ENCODE measurements at places on chromosomes 1 and 21. TPM values are rescaled to one million over a fixed set of nuclear protein-coding genes. Genes with fewer than 3 reads are reported as not detected.

DNA sequence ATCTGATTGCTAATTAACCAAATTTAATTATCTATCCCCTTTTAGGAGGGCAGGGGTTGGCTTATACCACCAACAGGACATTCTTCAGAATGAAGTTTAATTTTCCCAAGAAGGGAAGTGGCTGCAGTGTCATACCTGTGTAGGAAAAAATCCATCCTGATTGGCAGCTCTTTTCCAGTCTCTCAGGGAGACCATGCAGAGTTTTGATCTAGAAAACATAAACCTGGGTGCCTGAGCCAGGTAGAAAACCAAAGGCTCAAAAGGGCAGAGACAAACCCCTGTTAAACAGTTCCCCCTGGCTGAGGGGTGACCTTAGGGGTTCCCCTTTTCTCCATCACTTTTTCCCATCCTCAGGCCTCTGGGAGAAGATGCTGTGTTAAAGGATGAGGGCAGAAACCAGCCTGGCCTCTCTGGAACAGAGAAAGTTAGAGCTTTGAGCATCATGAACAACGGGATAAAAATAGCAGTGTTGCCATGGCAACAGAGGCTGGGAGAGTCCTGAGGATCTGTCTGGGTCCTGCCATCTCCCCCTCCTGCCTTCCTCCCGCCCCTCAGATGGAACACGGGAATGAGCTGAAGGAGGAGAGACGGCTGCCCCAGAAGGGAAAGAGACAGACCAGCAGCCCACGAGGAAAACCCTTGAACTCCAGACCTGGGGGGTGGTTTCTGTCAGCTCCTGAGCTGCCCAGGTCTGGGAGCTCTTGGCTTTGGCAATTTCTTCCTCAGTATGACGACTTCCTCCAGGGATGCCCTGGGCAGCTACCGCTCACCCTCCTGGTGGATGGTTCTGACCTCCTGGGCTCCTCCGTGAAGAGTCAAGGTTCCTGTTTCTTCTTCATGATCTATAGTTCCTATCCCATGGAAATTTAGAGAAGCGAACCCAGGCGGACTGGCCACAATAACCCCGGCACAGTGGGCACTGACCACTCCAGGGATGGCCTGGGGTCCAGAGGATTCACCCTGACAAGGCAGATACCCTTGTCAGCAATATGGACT, 14.0 kb upstream of the LEMD1 start:
- DNase-seq: no peak

CLDN17 gene
- total RNA-seq: not detected

- no peak for DNase-seq
Measured at GRCh38 chr1:37177230-37177864, 143.0 kb upstream of the GRIK3 start.

- DNase-seq: no peak
Measured at GRCh38 chr1:3522564-3523265, 68.2 kb downstream of the ARHGEF16 start.

SH2D2A gene
- 0.81 TPM for total RNA-seq

SLC6A17 gene
- total RNA-seq: 0.14 TPM

DNA sequence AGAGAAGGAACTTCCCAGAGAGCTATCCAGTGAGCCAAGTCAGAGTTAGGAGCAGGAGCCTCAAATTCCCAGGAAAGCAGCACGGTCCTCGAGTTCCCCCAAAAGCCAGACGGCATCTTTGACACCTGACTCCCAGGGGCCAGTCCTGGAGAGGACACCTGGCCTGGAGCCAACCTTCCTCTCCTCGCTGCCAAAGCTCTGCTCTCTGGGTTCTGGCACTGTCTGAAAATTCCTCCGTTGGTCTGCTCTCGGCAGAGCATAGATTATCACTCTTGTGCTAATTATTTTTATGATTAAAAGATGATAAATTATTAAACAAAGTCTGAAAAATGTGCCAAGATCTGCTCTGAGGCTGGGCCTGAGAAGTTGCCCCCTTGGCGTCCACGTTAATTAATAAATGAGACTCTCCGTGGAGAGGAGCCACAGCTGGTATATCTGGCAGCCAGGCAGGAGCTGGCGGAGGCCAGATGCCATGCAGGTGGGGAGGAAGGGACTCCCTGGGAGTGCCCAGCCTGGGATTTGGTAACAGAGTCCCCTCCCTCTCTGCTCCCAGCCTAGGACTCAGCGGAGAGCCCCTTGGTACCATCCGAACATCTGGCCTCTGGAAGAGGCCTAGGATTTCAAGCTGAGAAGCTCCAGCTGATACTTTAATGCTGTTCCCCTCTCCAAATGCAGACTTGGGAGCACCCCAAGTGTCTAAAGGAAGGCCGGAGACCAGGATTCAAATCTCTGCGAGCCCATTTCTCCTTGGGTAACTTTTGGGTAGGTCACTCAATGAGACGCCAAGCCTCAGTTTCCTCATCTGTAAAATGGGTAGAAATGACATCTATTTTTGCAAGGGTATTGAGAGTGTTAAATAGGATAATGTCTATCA, 163.7 kb upstream of the POU3F1 start:
- DNase-seq: no peak

TDRD5 gene
- 0.14 TPM for total RNA-seq

TMEM52 gene
- total RNA-seq: not detected

GRCh38 chr1:198156111-198156744, 570 bp upstream of the NEK7 start:
- DNase-seq: no peak

- no peak for DNase-seq
Measured at GRCh38 chr1:51518586-51519047, 449 bp downstream of the EPS15 start.

DNA sequence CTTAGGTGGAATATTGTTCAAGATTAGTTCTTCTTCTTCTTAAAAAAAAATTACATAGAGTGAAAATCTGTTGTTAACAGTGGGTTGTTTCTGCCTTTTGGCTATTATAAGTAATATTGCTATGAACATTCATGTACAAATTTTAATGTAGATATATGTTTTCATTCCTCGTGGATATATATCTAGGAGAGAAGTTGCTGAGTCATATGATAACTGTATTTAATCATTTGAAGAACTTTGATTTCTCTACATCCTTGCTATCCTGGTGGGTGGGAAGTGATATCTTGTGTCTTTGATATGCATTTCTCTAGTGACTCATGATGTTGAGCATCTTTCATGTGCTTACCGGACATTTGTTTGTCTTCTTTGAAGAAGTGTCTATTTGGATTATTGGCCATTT, 29.9 kb downstream of the MAST2 start:
- DNase-seq: no peak

DNA sequence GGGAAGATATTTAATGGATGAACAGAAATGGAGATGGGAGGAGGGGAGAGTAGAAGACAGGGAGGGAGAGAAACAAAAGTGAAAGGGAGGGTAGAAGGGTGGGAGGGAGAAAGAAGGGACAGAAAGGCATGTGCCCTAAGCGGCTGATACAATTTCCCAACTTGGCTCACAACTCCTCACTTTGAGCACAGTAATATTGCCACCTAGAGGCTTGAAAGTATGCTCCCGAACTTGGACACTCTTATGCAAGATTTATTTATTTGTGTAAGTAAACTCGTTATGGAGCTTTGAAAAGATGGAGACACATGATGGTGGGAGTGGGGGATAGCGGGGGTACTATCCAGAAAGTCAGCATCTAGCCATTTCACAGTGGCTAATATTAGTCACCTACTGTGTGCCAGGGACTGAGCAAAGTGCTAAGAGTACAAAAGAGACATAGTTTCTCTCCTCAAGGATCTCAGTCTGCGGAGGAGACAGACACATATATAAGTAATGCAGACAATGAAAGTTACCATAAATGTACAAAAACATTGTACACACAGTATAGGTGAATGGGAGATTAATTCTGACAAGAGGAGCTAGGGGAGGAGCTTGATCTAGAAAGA, 189.7 kb downstream of the SEC16B start:
- no peak for DNase-seq

OR2L2 gene
- not detected for total RNA-seq

DNA sequence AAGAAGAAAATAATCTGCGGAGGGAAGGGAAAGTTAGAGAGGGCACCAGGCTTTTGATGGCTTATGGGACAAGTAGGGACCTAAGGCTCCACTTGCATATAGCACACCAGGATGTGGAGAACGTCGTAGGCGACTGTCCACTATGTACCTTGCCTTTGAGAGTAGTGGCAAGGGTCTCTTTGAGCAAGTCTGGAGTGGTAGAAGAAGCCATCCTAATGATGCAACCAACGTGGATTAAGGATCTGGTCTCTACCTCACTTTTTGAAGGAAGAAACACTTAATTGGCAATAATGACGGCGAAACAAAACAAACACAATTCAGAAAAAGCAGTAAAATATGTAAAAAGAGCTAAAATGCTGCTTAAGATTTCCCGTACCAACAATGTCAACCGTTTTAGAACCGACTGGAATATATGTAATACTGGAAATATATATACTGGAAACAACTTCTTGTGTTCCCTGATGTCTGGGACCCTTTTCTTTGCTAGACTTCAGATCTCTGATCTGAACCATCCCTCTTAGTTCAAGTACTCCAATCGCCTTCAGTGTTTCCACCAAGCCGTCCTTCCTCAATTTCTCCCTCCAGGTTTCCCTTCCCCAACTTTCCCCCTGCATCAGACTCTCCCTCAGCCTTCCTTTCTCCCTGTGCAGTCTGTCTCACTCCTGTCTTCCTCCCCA, 821 bp upstream of the KHDRBS1 start:
- no peak for DNase-seq

CD247 gene
- total RNA-seq: 1.6 TPM

VPS13D gene
- total RNA-seq: 70.1 TPM

- DNase-seq: no peak
Measured at GRCh38 chr1:217770918-217771317, 139.8 kb downstream of the SPATA17 start.

DNA sequence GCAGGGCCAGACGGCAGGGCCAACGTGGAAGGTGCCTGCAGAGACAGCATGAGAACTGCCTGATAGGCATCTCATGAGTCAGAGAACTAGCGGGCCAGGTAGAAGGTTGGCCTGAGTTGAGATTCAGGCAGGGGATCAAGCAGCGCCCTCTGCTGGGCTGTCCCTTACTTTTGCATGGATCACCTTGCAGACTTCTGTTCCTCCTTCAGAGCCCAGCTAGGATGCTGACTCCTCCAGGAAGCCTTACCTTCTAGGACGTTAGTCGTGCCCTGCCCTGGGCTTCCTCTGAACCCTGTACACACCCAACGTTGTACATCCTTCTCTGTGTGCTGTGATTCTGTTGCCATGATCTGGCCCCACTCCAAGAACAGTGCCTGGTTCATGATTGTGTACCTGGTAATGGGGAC, 231.3 kb upstream of the VAMP3 start:
- no peak for DNase-seq

HUNK gene
- 0.27 TPM for total RNA-seq

- no peak for DNase-seq
Measured at GRCh38 chr21:16421965-16422364, 692.2 kb downstream of the USP25 start.

- DNase-seq: peak; percentile 24
Measured at GRCh38 chr1:154198756-154199562, 7.1 kb upstream of the TPM3 start.

DNA sequence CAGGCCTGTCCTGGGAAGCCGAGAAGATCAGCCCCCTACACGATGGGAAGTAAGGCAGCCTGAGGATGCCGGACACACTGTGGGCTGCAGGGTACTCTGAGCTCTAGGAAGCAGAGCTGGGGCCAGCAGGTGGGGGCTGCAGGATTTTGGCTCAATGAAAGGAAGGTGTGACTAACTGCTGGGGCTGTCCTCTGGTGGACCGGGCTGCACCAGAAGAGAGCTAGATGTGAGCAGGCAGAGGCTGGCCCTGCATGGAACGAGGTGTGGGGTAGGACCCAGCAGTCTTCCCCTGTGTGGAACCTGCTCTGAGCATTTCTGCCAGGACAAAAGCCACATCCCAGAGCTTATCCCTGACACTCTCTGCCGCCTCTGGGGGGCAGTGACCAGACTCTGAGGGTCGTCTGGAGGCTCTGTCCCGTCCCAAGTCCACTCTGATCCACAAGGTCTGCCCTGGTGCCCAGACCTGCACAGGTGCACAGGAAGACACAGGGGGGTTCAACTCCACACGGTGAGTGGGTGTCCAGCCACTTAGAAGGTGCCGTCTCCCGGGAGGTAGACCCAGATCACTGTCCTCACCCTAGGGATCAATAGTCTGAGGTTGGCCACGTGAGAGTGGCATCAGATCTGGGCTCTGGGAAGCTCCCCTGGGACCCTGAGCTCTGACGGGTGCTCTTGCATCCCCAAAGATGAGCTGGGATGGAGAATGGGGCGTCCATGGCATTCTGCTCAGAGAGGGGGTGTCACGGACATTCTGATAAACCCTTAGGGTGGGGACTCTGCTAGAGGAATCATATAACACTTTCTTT, 187.6 kb upstream of the VAMP3 start:
- no peak for DNase-seq

GRCh38 chr1:114510274-114511031, 550 bp downstream of the TRIM33 start:
- DNase-seq: no peak

DNA sequence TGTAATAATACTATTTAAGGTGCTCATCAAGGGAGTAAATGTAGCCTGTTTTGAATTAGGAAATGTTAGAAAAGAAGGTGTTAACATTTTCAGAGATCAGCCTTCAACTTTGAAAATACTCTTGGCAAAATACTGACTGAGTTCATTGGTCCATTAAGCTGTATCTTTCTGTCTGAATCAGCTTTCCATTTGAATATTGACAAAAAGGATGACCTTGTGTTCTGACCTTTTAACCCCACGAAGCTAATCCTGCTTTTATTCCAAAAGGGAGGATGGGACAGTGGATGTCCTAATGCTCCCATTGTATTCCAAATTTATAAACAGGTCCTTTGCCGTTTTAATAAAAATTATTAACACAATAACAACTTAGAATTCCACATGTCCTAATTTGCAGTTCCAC, 259.7 kb upstream of the NRIP1 start:
- no peak for DNase-seq

RGS4 gene
- total RNA-seq: 52.0 TPM

DNA sequence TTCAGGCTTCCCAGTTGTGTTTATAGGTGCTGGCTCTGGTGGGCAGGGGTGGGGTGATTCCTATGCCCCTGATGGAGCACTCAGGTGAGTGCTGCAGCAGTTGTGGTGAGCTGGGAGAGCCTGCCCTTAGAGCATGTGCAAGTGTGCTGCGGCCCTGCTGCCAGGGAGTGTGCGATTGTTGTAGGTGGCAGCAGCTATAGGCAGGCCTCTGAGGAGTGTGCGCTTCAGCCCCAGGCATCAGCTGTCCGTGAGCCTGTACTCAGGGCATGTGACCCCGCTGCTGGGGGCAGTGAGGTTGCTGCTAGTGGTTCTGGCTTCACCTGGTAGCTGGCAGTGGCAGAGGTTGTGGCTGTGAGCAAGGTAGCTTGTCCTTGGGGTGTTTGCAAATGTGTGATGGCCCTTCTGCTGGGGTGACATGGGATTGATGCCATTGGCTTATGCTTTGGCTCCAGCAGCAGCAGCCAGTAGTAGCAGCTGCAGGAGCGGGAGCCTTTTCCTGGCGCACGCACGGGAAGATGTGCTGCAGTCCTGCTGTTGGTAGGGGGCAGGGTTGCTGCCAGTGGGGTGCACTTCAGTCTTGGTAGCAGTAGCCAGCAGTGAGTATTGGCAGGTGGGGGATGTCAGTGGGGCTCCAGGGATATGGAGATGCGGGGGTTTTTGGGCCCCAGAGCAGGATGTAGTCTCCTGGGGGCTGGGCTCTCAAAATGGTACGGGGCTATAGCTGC, 37.7 kb downstream of the SYCP1 start:
- DNase-seq: no peak

VPS45 gene
- total RNA-seq: 46.2 TPM

WASF2 gene
- 83.7 TPM for total RNA-seq

GRCh38 chr1:150311762-150312161, 9.6 kb upstream of the PRPF3 start:
- DNase-seq: no peak

SUSD4 gene
- not detected for total RNA-seq

- no peak for DNase-seq
Measured at GRCh38 chr1:110420023-110420662, 12.6 kb upstream of the LAMTOR5 start.

NPR1 gene
- 279 TPM for total RNA-seq

GRCh38 chr1:220001095-220001501, 45.2 kb downstream of the EPRS1 start:
- no peak for DNase-seq
